Caudate nucleus (tissue), 63 donors: ENCODE measurements at places on chromosomes 16 and 17.

- no peak for DNase-seq
These were observed 156.5 kb downstream of the RGS9 start for GRCh38 chr17:65293584-65294180.

GRCh38 chr17:80821546-80821945 lies 170.1 kb upstream of the CHMP6 start:
- DNase-seq: no peak

- peak; percentile 65 for DNase-seq
These were observed 11.2 kb downstream of the GALK1 start for GRCh38 chr17:75753514-75754377.

DNA sequence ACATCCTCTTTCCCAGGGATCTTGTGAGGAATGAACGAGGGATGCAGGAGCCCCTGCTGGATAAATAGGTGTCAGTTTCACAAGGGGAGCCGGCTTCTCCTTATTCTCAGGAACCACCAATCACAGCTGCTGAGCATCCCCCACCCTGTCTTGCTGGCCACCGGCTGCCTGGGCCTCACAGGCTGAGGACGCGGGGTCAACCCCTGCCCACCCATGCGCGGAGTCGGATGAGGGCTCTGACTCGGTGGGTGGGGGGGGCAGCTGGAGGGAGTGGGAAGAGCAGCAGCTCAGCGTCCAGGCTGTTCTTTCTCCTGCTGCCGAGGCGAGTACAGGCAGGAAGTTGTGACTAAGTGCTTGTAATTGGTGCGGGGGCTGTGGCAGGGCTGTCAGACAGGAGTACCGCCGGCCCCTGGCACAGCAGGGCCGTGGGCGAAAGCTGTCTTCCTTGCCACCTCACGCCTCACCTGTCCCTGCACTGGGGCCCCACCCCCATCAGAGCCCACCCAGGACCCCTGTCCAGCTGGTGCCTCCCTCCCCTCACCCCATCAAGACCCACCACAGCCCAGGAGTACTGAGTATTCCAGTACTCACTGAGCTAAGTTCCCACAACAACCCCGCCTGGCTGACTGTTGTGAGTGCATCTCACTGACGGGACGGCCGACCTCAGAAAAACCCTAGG lies 11.0 kb upstream of the DPEP1 start:
- peak; percentile 16 for DNase-seq

DNA sequence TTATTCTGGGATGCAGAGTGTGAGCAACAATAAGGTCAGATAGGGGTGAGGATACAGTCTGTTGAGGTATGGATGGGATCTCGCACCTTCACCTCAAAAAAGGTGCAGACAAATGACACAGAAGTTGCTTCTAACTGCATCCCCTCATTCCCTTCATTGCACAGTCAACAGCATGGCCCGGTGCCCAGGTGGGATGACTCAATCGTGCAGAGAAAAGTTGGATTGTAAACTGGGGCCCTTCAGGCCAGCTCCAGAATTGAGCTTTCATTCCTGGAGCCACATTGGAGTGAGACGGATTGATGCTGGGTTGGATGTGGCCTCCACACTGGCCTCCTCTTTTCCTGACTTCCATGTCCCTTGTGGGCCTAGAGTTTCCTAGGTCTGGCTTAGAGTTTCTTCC lies 977.4 kb downstream of the KCNJ18 start:
- no peak for DNase-seq
